CD4-positive, alpha-beta T cell (primary cell): ENCODE measurements at places on chromosomes 2 and 18.

DNA sequence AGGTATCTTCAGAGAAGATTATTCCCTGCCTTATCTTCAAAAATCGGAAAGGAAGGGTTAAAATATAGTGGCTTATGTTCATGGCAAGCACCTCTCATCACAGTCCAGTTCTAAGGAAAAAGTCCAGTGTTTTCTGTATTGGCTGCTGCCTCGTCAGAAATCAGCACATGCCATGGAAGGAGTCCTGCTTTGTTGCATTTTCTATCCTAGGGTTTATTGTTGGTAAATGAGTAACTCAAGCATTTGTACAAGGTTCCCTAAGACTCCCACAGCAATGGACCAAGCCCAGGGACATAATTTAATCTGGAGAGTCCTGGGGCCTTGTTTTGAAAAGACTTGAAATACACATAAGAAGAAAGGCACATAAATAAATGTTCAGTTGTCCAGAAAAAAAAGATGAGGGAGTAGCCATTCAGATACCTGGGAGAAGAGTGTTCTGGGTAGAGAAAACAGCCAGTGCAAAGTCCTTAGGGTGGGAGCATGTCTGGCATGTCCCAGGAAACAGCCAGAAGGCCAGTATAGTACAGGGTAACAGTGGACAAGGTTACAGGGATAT, 26.4 kb downstream of the NBEAL1 start:
- DNase-seq = no peak

DNA sequence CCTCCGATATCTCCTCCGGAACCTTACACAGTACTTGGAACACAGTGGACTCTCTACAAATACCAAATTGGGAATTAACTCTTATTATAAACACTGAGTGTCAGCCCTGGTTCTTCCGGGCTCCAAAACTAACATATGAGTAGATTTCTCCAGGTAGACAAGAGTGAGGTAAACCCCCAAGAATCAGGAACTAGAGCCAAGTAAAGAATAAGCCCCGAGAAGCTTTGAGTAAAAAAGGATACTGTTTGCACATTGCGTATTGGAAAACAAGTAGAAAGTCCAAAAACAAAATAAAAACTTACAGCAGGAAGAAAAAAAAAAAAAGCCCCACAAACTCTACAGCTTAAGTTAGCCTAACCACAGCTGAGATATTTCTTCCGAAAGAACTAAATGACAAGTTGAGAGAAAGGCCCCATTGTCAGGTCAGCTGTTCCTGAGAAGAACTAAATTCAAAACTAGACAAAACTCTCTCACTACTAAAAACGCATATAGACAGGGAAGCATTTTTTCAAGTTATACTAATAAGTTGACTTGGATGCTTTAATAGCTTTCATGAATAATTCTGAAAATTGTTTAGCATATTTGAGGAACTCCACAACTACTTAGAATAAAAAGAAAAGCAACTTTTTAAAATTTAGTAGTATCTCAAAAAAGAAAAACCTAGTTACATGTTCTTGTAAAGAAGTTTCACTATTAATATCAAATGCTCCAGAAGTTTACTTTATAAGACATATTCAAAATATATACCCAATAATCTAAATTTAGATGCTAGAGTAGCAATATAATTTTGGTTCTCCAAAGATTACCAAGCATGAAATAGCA, 4.3 kb upstream of the HAAO start:
- no peak for DNase-seq

- no peak for DNase-seq
Measured at GRCh38 chr18:41842886-41843285, 112.1 kb upstream of the PIK3C3 start.

GRCh38 chr2:12787891-12788801, 71.4 kb downstream of the TRIB2 start:
- no peak for DNase-seq

- no peak for DNase-seq
Measured at GRCh38 chr2:133315280-133315679, 253.0 kb downstream of the NCKAP5 start.

DNA sequence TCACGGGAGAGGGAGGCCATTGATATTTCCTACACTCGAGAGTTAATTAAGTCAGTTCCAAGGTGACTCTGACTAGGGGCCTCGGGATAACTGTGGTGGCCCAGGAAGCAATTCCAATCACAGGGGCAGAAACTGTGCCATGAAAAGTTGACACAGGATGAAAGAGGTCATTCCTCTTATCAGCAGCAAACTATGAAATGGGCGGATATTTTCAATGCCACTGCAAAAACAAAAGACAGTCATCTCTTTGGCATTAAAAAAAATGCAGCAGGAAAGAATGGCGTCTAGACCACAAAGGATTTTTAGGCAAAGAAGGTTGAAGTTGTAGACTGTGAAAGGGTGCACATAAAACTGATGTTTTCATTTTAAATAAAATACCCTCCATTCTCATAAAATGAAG, 50.0 kb downstream of the TGIF1 start:
- no peak for DNase-seq

GRCh38 chr2:51032751-51033330, 909 bp upstream of the NRXN1 start:
- DNase-seq = no peak

DNA sequence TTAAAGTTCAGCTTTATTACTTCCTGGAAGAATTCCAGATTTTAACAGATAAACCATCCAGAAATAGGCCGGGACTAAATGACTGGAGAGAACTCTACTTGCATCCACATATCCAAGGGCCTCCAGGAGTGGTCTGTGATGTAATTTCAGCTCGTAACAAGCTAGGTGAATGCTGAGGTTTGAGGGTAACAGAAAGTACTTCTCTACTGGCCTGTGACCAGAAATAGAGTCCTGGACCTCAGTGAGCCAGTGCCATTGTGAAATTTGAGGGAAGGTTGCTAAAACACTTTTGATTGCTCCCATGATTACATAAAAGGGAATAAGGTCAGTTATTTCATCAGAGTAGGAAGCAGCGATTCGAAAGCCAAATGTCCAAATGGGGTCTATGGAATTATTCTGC, 158.1 kb downstream of the DOCK10 start:
- no peak for DNase-seq

DNA sequence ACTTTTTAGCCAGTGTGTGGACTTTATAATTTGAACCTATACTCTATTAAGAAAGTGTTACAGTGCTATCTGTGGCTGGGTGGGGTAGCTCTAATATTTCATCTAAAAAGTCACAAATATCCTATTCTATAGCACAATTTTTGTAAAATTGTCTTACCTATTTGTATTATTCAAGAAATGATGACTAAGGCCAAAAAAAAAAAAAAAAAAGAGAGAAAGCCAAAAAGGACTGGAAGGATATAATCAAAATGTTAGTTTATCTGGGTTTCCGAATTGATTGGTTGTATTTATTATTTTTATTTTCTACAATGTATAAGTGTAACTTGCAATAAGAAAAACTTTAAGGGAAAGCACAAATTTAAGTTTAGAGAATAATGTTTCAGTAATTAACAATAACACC, 5.5 kb downstream of the ARL6IP6 start:
- no peak for DNase-seq

- no peak for DNase-seq
Measured at GRCh38 chr2:190280565-190281350, 38.9 kb downstream of the HIBCH start.

GRCh38 chr18:3177902-3178687, 41.7 kb downstream of the MYOM1 start:
- DNase-seq = no peak

GRCh38 chr2:68943581-68944568, 8.8 kb downstream of the GKN2 start:
- DNase-seq = peak; percentile 40

DNA sequence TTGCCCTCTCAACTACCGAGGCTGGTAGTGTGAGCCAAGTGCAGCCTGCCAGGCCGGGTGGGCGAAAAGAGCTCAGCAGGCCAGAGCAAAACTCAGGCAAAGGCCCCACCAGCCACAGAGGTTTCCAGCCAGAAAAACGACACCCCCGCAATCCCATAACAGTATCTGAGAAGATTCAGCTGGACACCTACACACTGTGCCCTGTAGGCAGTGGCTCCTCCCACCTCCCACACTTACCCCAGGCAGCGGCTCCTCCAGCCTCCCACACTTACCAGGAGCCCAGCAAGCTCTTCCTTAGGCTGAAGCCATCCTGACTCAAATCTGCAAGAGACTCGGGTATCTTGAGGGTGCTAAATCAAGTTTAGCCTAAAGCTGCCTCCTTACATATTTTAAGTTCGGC, 15.6 kb upstream of the TMEM18 start:
- no peak for DNase-seq

- no peak for DNase-seq
Measured at GRCh38 chr18:48767090-48767690, 183.6 kb downstream of the SMAD7 start.

DNA sequence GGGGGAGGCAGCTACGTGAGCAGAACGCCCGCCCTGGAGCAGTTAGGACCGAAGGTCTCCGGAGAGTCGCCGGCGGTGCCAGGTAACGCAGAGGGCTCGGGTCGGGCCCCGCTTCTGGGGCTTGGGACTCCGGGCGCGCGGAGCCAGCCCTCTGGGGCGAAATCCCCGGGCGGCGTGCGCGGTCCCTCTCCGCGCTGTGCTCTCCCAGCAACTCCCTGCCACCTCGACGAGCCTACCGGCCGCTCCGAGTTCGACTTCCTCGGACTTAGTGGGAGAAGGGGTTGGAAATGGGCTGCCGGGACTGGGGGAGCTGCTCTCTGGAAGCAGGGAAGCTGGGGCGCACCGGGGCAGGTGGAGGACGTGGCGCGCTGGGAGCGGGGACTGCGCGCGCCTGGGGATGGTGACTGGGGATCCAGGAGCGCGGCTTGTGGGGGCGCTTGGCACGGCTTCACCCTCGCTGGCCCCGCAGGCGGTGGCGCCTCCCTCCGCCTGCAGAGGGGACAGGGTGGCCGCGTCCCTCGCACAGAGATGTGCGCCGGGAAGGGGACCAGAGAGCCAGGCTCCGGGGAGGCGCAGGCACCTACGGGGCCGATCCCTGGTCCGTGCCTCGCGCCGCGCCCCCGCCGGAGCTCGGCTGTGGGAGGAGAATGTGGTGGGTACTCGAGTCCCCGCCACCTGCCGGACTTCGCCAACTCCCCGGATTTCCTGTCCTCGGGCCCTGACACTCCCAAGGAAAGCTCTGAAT, 688 bp downstream of the CDH20 start:
- no peak for DNase-seq

DNA sequence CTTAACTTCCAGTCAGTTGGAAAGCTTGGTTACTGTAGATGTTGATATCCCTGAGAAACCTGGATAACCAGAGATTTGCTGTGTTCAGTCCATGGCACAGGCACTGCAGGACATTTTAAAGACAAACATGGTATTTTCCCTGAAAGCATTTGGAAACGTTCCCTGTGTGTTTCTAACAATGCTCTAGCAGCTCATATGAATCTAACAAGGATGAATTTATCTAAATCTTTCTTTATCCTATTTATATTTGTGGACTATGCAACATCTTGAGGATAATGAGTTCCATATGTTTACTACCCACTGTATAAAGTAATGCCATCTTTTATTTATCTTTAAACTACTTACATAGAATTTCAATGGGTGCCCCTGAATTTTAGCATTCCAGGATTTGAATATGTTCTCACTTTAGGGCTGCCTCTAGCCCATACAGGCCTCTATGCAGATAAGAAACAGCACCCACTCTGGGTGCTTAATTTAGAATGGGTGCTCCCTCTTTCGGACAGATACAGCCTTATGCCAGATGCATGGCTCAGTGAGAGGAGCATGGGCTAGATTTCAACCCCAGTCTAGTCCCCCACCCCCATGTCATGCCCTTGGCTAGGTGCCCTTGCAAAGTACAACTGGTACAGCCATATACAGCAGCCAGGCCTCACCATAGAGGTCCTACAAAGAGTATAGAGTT, 50.6 kb upstream of the NEMP2 start:
- DNase-seq = no peak

- no peak for DNase-seq
Measured at GRCh38 chr2:213259266-213259665, 25.0 kb upstream of the SPAG16 start.
